Large intestine (tissue), 12 donors: ENCODE measurements at places on chromosomes 5 and 9.

- DNase-seq = no peak
Measured at GRCh38 chr5:44022622-44023021, 366.6 kb downstream of the FGF10 start.

GRCh38 chr9:134891053-134891452 is 10.4 kb downstream of the FCN2 start:
- no peak for DNase-seq

- no peak for DNase-seq
Measured at GRCh38 chr9:18580151-18580550, 106.2 kb downstream of the ADAMTSL1 start.

GRCh38 chr9:93116072-93116961 is 17.7 kb downstream of the NINJ1 start:
- peak; percentile 83 for DNase-seq

GRCh38 chr5:73106335-73106734 is 14.0 kb upstream of the TMEM171 start:
- no peak for DNase-seq

- DNase-seq = no peak
Measured at GRCh38 chr5:92041206-92041605, 658.1 kb upstream of the ARRDC3 start.

DNA sequence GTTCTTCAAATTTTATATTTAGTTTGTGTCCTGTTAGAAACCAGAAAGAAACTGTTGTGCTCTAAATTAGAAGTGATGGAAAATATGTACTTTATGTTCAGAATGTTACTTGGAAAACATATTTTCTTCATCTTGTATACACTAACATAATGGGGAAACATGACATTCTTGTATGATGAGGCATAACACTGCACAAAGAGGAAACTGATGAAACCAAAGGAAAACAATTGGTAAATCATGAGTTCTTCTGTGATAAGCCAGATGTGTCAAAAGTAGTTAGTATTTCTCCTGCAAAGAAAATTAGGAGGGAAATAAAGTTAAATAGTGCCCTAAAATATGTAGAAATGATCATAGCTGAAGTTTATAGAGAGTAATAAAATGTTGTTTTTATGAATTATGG is 111.1 kb upstream of the FBN2 start:
- no peak for DNase-seq

DNA sequence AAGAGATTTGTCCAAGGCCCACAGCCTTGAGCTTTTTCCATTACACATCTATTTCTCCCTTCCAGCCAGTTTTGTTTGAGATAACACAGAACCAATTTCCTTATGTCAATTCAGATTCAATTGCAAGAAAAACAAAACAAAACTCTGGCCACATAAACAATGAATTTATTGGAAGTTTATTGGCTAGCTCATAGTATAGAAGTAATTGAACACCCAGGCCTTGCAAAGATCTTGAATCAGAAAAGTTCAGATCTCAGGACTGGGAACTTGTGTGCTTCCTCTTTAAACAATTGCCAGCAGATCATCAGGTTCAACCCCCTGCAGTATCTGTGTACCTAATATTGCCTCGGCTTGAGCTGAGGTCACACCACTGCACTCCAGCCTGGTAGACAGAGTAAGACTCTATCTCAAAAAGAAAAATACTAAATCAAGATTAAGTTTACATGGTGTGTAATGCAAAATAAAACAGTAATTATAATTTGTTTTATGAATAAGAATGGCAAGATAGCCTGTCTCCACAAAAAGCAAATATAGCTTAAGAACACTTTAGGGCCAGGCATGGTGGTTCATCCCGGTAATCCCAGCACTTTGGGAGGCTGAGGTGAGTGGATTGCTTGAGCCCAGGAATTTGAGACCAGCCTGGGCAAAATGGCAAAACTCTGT is 4.1 kb upstream of the ZCCHC10 start:
- DNase-seq = no peak

DNA sequence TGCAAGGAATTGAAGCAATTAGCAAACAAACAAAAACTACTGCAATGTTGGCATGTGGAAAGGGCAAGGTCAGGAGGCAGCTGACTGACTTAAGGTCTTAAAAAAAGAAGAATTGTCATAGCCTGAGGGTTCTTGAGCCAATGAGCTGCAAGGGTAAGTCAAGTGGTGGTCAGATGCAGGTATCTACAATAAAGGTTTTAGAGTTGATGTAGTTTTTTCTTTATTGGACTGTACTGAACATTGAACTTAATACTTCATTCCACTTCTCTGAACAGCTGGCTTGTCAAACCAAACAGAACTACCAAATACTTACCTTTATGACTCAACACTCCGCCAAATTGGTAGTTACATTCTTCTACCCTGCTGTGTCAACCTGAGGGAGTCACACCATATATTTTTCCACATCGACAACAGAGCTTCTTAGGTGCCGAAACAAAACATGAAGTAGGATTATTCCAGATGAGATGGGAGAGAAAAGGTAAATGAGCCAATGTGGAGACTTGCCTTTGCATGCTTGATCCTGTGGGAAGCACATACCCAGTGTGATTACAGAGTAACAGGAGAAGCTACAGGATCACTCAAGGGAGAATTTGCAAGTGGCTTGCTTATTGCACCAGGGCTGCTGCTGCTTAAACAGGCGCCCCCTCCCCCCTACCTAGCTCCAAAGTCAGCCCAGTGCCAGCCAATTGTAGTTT is 35.3 kb downstream of the EQTN start:
- DNase-seq = no peak

DNA sequence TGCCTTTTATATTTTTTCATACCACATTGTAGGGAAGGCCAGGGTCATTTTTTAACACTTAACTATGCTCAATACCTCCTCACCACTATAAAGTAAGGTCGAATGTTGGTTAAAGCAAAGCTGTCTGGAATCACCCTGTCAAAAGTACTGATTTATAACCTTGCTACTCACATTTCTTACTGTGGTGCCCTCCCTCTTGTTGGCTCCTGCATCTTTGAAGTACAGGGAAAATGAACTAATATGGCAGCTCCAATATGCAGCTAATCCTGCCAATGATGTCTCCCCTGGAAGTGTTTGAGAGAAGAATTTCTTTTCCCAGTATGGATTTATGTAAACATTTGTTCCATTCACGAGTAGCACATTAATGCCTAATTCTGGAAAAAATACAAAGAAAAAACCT is 108.4 kb upstream of the RPS23 start:
- DNase-seq = no peak

GRCh38 chr9:24391095-24391494 is 154.6 kb downstream of the IZUMO3 start:
- DNase-seq = no peak

GRCh38 chr5:137152616-137153015 is 346.5 kb downstream of the SPOCK1 start:
- no peak for DNase-seq

GRCh38 chr5:171979606-171980005 is 26.8 kb downstream of the FBXW11 start:
- no peak for DNase-seq

GRCh38 chr5:151026679-151027078 is 6.3 kb downstream of the GPX3 start:
- DNase-seq = no peak

GRCh38 chr9:89929673-89930480 is 325.1 kb downstream of the GADD45G start:
- DNase-seq = peak; percentile 27

DNA sequence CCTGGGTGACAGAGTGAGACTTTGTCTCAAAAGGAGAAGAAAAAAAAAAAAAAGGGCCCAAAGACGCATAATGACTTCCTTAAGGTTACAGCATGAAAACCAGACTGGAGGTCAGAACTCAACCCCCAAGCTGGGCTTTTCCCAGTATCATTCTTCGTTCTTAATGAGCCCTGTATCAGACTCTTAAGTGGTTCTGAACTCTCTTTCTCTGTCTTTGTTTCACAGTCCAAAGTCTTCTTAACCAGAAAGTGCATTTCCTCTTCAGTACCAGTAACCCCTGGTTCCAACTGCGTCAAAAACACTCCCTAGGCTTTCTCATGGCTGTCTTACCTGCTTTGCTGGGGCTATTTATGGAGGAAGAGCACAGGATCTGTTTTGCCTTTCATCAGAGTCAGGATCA is 38.4 kb upstream of the SHB start:
- no peak for DNase-seq

- DNase-seq = peak; percentile 71
Measured at GRCh38 chr9:37913480-37914153, 9.7 kb upstream of the SLC25A51 start.

GRCh38 chr5:10091701-10092100 is 158.0 kb downstream of the ATPSCKMT start:
- DNase-seq = no peak

DNA sequence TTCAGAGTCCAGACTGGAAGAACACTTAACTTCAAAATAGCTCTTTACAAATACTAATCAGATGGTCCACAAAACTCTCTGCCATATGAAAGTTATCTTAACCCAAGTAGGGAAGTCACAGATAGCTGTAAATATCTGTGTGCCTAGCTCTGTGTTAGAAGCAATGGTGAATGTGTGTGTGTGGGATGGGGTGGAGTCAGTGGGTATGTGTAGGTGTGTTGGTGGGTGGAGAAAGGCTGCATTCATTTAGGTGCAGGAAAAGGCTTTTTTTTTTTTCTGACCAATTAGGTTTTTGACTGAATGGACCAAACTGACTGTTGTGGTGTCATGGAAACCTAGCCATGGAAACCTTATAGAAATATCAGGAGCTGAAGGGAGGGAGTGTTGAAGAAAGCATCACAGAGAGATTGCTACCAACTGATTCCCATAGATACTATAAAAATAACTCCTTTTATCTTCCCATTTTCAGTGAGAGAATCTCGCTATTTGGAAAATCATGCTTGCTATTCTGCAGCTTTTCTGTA is 156.2 kb upstream of the NR3C1 start:
- DNase-seq = no peak

GRCh38 chr5:86997516-86997915 is 270.2 kb upstream of the RASA1 start:
- DNase-seq = no peak

DNA sequence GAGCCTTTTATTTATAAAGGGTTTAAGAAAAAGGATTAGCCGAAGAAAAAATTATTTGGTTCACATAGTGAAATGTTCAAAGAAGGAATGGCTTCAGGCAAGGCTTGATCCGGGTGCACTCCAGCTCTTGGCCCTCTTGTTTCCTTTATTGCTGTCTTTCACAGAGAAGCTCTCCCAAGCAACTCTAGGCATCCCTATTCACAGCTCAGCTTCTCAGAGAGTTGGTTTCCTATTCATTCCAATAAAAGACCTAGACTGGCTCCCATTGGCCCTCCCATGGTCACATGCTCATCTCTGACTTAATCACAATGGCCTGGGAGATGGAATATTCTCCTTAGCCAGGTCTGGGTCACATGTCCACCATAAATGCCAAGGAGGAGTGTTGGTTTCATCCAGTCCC is 9.4 kb upstream of the FGFR4 start:
- DNase-seq = no peak

- no peak for DNase-seq
Measured at GRCh38 chr5:152546493-152546892, 141.4 kb upstream of the NMUR2 start.

GRCh38 chr9:94867842-94868312 is 141.4 kb downstream of the AOPEP start:
- peak; percentile 33 for DNase-seq

DNA sequence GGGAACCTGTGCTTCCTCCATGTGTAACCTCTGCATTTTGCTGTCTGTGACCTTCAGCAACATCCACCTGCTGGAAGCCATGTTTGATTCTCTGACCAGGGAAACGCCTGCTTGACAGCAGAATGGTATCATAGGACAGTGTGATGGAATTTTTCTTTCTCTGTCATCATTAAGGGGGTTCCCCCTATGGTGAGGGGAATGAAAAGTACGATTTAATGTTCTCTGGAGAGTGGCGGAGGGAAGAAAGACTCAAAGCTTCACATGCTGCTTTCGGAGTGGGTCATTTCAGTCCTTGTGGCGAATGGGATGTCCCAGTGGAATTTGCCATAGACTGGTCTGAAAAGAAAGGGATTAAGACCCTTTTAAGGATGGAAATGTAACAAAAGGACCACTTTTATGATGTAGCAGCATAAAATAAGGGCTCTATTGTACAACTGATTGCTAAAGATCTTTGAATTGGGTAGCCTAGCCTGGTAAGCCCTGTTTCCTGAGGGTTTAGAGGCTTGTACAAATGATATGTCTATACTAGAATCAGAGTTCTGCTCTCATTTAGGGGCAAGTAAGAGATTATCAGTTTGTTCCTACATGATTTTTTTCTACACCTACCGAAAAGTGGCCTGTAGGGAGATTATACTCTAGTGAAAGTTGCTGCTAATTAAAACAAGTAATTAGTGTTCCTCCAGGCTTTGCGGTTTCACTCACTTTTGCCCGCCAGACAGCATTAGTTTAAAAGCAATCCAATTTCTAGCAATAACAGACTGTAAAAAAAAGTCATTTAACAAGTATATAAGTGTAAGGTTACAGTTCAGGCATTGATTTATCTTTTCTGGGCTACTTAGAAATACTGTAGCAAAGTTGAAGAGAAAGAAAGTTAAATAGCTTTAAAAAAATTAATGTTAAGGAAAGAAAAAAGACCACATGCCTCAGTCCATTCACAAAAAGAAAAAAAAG is 904.5 kb downstream of the NR2F1-AS1 start:
- DNase-seq = no peak

- no peak for DNase-seq
Measured at GRCh38 chr9:96241391-96241809, 60.6 kb downstream of the HSD17B3 start.

GRCh38 chr5:172612771-172613170 is 28.3 kb upstream of the NEURL1B start:
- no peak for DNase-seq

GRCh38 chr9:2693056-2693455 is 24.3 kb upstream of the KCNV2 start:
- no peak for DNase-seq

- DNase-seq = no peak
Measured at GRCh38 chr9:110923601-110924000, 114.7 kb downstream of the LPAR1 start.

- no peak for DNase-seq
Measured at GRCh38 chr9:35783418-35783817, 8.0 kb upstream of the NPR2 start.

DNA sequence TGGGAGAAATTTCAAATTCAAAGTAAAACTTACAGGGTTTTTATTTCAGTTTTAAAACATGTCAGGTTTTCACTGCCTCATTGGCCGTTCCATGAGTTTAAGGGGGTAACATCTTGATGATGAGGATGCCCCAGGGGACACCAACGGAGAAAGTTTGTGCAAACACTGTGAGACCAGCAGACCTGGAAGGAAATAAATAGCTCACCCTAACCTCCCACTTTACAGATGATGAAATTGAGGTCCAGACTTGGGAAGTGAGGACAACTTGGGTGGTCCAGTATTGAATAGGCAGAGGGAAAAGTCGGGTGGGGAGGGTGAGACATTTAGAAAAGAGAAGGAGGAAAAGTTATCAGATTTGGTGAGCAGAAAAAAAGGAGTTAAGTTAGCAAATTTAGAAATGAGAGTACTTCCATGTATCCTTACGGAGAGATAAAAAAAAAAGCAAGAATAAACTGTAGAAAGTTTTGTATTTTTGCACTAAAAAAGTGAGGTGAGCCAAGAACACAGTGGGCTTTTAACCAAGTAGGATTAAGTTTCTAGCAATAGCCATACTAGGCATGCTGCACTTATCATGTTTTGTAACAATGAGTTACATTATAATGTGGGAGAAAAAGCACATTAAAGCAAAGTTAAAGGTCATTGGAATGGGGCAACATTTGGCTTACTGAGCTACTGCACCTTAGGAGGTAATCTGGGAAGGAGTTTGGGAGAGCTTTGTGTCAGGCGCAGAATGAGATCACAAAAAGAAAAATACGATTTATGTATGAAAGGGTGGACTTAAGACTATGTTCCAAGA is 125.1 kb downstream of the GAS1 start:
- DNase-seq = no peak
